SJSA1 (cell line): ENCODE measurements at places on chromosomes 5 and 9.

DNA sequence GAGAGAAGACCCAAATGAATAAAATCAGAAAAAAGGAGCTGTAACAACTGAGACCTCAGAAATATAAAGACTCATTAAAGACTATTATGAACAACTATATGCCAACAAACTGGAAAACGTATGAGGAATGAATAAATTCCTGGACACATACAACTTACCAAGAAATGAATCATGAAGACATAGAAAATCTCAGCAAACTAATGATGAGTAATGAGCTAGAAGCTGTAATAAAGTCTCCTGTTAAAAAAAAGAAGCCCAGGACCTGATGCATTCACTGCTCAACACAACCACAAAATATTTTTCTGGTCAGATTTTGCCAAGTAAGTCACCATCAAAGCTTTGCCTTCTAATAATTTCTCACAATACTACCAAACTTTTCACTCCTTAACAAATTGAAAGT, 666.7 kb downstream of the LRRC70 start:
- DNase-seq = no peak

GRCh38 chr5:173271419-173271818, 36.4 kb upstream of the NKX2-5 start:
- DNase-seq = no peak

DNA sequence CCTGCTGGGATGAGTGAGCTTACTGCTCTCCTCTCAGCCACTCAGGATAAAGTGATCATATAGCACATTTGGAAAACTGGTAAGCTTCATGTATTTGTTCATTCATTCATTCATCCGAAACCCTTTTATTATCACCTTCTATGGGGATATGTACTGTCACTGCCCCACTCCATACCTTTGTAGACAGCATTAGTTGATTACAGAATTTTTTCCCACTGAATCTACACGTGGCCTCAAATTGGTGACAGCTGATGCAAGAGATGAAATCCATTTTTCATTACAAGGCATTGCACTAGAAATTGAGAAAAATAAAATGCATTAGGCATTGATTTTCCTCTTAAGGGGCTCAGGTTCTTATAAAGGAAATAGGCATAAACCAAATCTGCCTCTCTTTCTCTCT, 9.7 kb downstream of the GRIA1 start:
- no peak for DNase-seq

- DNase-seq = no peak
Measured at GRCh38 chr9:93057042-93057702, 1.3 kb upstream of the SUSD3 start.

GRCh38 chr5:38837932-38838331, 7.9 kb upstream of the OSMR start:
- DNase-seq = no peak

GRCh38 chr9:136083558-136084062, 11.5 kb downstream of the NACC2 start:
- DNase-seq = no peak

DNA sequence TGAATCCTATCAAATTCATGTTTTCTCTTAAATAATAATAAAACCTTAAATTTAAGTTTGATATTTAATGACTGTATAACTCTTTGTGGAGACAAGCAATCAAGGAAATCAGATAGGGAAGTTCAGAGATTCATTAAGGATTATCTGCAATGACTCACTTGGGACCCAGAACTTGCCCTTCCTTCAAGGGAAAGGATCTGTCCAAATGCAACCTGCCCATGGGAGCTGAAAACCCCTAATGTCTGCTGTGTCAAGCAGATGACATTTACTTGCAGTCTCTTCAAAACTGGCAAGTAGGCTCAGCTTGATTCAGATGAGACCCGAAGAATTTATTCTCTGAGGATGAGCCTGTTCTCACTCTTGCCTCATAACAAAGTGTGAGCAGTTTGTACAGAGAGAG, 1577.6 kb downstream of the EFNA5 start:
- no peak for DNase-seq

DNA sequence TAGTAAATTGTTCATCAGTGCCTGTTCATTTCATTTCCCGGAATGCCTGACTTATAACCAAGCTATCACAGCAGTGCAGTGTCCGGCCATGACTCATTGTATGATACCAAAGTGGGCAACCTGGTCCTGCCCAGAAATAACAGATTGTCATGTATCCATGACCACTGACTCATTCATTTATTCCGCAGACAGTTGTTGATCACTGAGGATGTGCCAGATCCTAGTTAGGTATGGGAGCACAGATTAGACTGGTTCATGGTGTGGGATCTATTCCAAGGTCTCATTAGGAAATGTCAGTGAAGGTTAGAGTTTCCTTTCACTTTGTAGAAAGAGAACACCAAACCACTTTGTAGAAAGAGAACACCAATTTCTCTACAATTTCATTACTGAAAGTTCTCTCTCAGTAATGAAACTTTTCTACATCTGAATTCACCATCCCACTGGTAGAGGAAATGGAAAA, 8.7 kb downstream of the NREP start:
- peak; percentile 81 for DNase-seq

DNA sequence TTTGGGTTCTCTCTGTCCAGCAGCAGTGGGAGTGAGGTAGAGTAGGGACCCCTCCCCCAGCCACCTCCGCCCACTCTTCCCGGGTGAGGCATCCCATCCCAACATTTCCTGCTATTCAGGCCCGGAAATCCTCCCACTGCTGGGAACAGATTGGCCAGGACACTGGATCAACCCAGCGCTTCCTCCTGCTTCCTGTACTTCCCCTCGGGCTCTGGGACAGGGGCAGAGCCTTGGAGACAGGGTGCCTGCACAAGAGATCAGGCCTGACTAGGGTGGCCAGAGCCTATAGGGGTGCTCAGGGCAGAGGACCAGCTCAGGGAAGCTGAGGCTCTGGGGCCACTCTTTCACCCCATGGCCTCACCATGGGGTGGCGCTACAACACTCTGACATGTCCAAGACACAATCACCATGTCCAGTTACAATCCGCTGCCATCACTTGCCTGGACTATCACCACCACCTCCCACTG, 14.5 kb downstream of the SH2D3C start:
- no peak for DNase-seq

GRCh38 chr9:82547995-82548394, 514.9 kb downstream of the RASEF start:
- no peak for DNase-seq

GRCh38 chr9:123655681-123656423, 274.1 kb downstream of the DENND1A start:
- no peak for DNase-seq

DNA sequence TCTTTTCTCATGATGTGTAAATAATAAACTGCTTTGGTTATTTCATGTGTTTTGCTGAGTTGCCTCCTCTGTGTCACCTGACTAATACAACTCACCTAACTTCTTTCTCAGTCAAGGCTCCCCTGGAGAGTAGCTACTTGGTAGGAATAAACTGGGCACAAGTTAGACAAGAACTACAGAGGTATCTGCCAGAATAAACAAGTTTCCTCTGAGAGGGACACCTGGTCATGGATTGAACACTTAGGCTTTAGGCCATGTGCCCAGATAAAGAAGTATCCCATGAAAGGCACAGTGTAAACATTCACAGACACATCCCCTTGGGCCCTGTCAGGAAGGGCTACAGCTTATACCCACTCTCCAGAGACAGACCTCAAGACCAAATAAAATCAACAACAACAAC, 532.5 kb downstream of the KIF4B start:
- no peak for DNase-seq

- DNase-seq = no peak
Measured at GRCh38 chr5:176985516-176985915, 21.1 kb downstream of the UIMC1 start.

DNA sequence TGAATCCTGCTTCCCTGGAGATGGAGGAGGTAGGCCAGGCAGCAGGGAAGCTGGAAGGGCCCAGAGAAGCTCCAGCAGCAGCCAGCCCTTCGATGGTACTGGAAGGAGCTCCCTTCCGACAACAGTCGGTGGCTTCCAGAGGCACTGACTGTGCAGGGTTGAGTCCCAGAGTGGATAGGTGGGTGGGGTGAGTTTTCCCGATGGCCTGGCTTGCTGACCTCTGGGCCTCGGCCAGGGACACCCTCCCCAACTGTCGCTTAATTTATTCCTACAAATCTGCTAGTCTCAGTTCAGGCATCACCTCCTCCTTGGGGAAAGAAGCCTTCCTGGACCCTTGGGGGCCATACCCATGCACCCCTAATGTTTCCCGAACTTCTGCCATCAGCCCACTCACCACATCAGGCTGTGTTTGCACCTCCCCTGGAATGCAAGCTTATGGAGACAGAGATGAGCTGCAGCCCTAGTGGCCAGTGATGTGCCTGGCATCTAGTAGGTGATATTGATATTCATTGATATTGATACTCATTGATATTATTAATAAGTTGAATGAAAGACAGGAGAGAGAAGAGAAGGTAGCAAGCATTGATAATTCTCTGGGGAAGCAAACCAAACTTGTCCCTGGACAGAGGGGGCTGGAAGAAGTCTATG, 104.6 kb upstream of the BOD1 start:
- DNase-seq = no peak
